Caki2 (cell line): ENCODE measurements at places on chromosomes 1 and 21. TPM values are rescaled to one million over a fixed set of nuclear protein-coding genes. Genes with fewer than 3 reads are reported as not detected.

DNA sequence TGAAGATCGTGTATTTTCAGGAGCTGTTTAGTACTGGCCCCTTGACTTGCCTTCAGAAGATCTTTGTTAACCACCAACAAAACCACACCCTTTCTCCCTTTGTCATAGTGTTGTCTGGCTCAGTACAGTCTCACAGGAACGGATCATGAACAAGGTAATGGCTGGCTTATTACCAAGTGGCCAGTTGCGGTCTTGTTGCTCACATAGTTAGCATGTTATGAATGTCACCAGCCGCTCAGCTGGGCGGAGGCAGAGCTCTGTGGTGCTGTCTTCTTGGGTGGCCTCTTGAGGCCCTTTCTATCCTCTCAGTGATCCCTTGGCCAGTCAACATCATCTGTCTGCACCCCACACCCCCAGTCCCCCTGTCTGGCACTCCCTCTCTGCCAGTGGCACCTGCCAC is 21.4 kb downstream of the CNIH3 start:
- DNase-seq, result peak; percentile 63

MTARC1 gene
- total RNA-seq, result 5.2 TPM in 2 replicates

GRCh38 chr1:201096977-201097856 is 15.0 kb downstream of the CACNA1S start:
- no peak for DNase-seq

SPRR2G gene
- not detected in 2 replicates for total RNA-seq

ADGRL4 gene
- total RNA-seq, result not detected in 2 replicates

GRCh38 chr1:112464501-112464900 is 44.3 kb upstream of the WNT2B start:
- DNase-seq, result no peak

DNA sequence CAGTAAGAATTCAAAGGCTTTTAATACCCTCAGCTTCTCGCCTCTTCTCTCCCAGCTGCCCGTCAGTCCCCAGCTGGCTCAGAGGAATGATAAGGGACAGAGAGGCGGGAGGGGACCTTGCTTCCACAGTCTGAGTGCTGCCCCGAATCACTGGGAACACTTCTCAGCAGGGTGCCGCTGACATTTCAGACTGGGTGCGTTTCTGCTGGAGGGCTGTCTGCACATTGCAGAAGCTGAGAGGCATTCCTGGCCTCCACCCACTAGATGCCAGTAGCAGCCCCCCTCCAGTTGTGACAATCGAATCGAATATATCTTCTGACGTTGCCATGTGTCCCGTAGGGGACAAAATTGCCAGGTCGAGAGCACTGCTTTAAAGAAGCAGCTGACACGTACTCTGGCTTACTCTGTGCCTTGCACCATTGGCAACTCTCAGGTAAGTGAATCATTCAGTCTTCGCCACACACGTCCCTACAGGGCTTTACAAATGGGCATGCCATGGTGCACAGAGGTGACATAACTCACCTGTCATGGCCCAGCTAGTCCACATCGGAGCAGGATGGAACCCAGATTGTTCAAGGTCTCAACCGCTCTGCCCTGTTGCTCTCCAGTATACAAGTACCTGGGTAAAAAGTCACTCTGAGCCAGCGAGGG is 23.9 kb downstream of the CTNNBIP1 start:
- no peak for DNase-seq

CELF3 gene
- not detected in 2 replicates for total RNA-seq

- DNase-seq, result no peak
These were observed 94.4 kb upstream of the COL6A1 start for GRCh38 chr21:45887120-45887611.

DNA sequence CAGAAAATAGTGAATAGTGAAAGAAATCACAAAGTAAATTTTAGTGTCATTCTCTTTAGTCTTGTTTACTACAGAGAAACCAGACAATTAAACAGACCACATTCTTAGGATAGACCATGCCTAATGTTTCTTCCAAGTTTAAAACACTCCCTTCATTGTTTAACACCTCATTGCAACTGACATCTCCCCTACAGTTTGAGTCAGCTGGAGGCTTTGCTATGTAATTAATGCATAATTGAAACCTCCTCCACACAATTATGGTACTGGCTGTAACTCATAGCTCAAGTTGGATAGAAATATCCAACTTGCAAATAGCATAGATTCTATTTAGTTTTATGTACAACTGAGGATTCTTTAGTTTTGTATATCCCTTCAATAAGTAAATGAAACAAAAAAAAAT is 35.2 kb upstream of the B3GALT2 start:
- no peak for DNase-seq

DNA sequence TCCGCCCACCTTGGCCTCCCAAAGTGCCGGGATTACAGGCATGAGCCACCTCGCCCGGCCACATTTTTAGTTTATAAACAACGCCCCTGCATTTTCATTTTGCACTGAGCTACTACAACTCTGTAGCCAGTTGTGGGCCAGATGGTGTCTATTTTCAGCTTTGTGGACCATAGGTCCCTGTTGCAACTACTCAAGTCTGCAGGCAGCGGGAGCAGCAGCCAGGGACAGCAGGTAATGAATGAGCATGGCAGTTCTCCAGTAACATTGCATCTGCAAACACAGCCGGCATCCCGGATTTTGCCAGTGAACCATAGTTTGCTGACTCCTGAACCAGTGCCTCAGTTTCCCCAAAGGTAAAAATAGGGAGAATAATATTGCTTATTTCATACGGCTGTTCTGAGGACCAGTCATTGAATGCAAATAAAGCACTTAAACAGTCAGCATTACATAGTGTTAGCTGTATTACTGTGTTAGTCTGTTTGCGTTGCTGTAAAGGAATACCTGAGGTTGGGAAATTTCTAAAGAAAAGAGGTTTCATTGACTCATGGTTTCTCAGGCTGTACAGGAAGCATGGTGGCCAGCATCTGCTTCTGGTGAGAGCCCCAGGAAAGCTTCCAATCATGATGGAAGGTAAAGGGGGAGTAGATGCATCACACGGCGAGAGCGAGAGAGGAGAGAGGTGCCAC is 65.5 kb upstream of the SLC45A1 start:
- no peak for DNase-seq

DNA sequence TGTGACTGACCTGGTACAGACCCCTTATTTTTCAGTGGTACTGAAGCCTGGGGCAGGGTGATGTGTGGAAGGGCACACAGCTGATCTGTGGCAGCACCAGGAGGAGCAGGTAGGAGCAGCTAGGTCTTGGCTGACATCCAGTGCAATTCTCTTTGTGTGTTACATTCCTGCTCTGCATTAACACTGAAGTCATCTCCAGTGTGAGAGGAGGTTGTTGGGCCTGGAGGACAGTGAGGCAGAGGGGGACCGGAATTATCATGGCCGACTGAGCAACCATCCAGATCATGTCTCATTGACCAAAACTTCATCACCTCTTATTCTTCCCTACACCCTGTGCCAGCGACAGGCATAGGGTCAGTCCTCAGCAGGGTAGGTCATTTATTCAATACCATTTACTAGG is 1.5 kb downstream of the SLAMF8 start:
- no peak for DNase-seq

- no peak for DNase-seq
These were observed 106.6 kb downstream of the ACTL8 start for GRCh38 chr1:17861685-17862084.

DNA sequence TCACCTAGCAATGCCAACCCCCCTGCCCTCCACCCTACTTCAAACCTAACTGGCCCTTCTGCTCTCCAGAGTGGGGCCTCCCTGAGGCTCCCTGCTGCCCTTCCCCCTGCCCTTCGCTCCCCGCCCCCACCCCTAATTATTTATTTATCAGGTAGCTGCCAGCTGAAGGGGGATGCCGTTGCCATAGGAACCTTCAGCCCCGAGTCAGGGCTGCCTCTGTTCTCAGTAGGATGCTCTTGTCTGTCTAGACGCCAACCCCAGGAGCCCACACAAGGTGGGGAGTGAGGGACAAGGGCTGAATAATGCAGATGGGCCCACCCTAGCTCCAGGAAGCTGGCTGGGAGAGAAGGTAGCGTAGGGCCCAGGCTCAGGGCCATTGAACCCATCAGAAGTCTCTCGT is 41.1 kb downstream of the NKAIN1 start:
- DNase-seq, result no peak

MROH7 gene
- total RNA-seq, result not detected in 2 replicates

DNA sequence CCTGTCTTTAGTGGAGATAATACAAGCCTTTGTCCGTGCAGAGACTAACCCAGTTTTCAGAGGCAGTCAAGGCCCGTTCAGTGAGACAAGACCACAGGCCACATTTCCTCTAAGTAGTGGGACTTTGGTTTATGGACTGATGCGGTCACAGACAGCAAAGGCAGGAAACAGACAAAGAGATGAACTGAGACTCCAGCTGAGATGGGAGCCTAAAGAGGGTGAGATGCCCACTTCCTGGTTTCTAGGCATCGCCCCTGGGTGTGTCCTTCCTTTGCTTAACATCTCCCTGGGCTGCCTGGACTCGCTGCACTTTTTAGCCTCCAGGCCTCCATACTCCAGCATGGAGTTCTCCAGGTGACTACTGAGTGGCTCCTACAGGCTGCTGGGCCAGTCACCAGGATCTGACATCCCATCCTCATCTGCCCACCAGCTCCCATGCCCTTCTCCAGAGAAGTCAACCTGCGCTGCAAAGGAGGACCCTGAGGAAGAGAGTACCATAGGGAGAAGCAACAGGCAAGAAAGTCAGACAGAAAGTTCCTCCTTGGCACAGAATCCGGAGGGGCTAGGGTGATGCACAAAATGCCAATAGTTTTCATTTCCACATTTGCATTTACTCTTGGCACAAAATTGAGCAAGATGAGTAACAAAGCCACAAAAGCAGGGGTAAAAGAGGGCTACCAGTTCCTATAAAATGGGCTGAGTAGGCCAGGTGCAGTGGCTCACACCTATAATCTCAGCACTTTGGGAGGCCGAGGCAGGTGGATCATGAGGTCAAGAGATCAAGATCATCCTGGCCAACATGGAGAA is 15.1 kb downstream of the THEMIS2 start:
- no peak for DNase-seq

ZNF683 gene
- total RNA-seq, result not detected in 2 replicates

DNA sequence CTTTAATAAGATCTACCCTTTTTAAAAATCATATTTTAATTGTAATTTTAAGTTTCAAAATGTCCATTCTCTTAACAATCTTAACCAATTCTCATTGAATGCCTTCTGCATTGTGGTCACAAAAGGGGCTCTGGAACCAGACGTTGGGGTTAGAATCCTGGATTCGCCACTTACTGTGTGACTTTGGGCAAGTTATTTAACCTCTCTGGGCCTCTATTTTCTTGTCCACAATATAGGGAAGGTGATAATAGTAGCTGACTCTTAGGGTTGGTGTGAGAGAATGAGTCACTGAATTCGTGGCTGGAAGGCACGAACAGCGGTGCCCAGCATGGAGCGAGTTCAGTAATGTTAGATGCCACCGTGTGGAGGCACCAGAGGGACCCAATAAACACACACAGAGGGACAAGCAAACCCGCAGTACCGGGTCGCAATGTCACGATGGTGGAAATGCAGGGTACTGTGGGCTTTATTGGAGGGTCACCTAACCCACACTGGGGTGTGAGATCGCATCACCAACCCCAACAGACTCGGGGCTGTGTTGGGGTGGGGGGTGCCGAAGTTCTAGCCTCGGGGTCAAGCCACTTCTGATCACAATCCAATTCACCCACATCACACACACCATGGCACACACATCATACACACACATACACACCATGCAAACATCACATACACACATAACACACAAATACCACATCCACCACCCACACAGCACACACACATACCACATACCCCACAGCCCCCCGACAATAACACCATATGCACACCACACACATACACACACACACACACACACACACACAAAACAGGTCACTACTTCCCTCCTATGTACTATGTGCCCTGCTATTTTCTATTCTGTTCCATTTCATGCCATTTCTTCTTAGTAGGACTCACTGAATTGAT is 27.0 kb upstream of the IFNAR2 start:
- peak; percentile 22 for DNase-seq
